ENCODE measurements at places on chromosomes 4 and X. TPM values are rescaled to one million over a fixed set of nuclear protein-coding genes. Genes with fewer than 3 reads are reported as not detected.

Gene CFAP99
- not detected for total RNA-seq

Gene NDP
- 0.13 TPM for total RNA-seq

Gene PDE6B
- 0.11 TPM for total RNA-seq

Gene CPLX1
- total RNA-seq = not detected

Gene RENBP
- not detected for total RNA-seq

Gene KLF8
- 1.7 TPM for total RNA-seq

Gene TMEM31
- total RNA-seq = not detected

Gene ITGB1BP2
- 0.22 TPM for total RNA-seq

Gene OTC
- not detected for total RNA-seq

Gene FAM241A
- total RNA-seq = 4.2 TPM

Gene ANK2
- total RNA-seq = 53.1 TPM

Gene NLGN4X
- total RNA-seq = under 0.01 TPM

Gene TMPRSS11A
- total RNA-seq = not detected

Gene TEX13D
- not detected for total RNA-seq

Gene HTRA3
- total RNA-seq = 5.9 TPM

Gene SPANXN3
- total RNA-seq = not detected

Gene CTAG1A
- total RNA-seq = not detected

Gene BEND4
- not detected for total RNA-seq

Gene SLC30A9
- total RNA-seq = 61.7 TPM

Gene MTMR8
- total RNA-seq = not detected

Gene IDUA
- 30.7 TPM for total RNA-seq

Gene GUCY1B1
- total RNA-seq = 2.1 TPM

Gene MAPK10
- 0.89 TPM for total RNA-seq

Gene SSX5
- not detected for total RNA-seq

Gene LRIT3
- total RNA-seq = 0.11 TPM

Gene TMPRSS11D
- total RNA-seq = not detected

Gene FLNA
- total RNA-seq = 2,903 TPM

Gene GAGE12H
- total RNA-seq = not detected

Gene XAGE2
- not detected for total RNA-seq

Gene KCNIP4
- total RNA-seq = not detected

Gene NBDY
- total RNA-seq = 8.7 TPM

Gene PTTG2
- not detected for total RNA-seq

Gene CT47B1
- not detected for total RNA-seq

Gene CHRDL1
- total RNA-seq = not detected

Gene AKAP14
- total RNA-seq = not detected

Gene UCP1
- total RNA-seq = not detected

Gene CHIC2
- 111 TPM for total RNA-seq

Gene RWDD4
- total RNA-seq = 41.6 TPM

Gene SSX3
- total RNA-seq = not detected

Gene SMIM10
- 3.8 TPM for total RNA-seq

Gene DSPP
- total RNA-seq = not detected

Gene PROM1
- not detected for total RNA-seq

Gene PGAM4
- not detected for total RNA-seq

Gene VSIG1
- total RNA-seq = not detected

Gene WDR45
- 78.5 TPM for total RNA-seq

Gene SCRG1
- not detected for total RNA-seq

Gene NDNF
- 1.9 TPM for total RNA-seq

Gene GPR34
- total RNA-seq = not detected

Gene GLUD2
- 1.6 TPM for total RNA-seq

Gene CASK
- total RNA-seq = 16.7 TPM

Gene ERVMER34-1
- not detected for total RNA-seq

Gene CSAG3
- not detected for total RNA-seq

Gene ZNF157
- not detected for total RNA-seq

Gene SORCS2
- total RNA-seq = 4.3 TPM

Gene TLR8
- total RNA-seq = not detected

Gene PALLD
- 17.9 TPM for total RNA-seq

Gene DMRTC1
- not detected for total RNA-seq

Data from GM23248 (cell line).